Stimulated activated CD8-positive, alpha-beta memory T cell treated with anti-CD3 and anti-CD28 coated beads, Interleukin-15, amount 100 ng/mL, for 24 hours (primary cell): ENCODE measurements at places on chromosomes 1 and 21.

DNA sequence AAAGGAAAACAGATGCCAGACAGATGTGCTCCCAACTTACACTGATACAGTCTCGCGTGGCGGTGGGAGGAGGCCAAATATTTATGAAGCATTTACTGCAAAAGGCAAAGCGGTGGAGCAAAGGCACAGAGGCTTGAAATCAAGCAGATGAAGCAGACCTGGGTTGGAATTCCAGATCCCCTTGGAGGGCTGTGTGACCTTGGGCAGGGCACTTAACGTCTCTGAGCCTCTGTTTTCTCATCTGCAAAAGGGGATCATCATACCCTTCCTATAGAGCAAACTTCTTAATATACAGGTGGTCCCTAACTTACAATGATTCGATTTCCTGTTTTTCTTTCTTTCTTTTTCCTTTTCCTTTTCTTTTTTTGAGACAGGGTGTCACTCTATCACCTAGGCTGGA lies 54.1 kb downstream of the IGSF21 start:
- DNase-seq: no peak

DNA sequence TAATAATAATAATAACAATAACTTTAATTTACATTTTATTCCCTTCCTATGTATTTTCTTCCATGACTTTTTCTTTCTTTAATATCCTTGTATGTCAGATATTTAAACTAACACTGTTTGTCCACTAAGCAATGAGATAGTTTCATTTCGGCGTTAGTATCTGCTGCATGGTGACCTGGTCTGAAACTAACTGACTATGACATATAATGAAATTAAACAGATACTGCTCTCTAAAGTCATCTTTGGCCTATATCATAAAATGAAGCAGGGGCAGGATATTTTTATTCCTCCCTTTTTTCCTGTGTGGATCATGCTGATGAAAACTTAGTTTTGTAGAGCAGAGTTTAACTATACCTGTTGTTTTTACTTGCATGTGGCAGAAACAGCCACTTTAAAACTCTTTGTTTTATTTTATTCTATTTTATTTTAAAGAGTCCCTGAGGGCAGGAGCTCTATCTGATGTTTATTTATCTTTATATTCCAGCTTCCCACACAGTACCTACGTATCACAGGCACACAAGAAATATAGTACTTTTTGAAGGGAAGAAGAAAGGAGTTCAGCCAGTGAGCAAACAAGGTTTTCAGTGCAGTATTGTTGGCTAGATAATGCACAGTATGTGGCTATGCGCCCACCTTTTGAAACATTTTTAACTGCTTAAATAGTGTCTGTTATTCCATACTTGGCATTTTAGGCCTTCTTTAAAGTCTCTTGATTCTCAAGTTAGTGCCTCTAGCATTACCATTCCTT lies 165.6 kb downstream of the PHTF1 start:
- no peak for DNase-seq

- DNase-seq: no peak
These were observed 76.7 kb upstream of the ZNF326 start for GRCh38 chr1:89918127-89918793.

DNA sequence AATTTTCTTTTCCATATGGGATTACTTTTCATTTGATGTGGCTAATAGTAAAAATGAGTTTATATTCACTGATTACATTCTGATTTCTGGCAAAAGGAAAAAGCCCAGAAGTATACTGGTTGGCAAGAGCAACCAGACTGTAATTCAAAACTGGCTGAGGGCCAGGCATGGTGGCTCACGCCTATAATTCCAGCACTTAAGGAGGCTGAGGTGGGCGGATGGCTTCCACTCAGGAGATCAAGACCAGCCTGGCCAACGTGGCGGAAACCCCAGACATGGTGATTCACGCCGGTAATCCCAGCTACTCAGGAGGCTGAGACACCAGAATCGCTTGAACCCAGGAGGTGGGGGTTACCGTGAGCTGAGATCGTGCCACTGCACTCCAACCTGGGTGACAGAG lies 14.5 kb downstream of the SYT11 start:
- DNase-seq: no peak

DNA sequence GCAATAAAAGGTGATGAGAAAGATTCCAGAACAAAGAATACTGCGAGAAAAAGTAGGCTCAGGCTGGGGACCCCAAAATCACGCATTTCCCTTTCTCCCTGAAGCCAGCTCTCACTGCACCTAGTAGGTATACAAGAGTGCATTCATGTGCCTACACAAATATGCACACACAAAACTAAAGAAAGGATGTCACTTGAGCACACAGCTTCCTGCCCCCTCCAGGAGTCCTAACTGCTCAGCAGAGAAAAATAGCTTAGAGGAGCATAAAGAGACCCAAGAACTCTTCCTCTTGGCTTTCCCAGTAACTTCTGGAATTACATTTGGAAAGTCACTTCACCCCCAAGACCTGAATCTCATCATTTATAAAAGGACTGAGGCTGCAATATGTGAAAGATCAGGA lies 38.0 kb downstream of the JAK1 start:
- no peak for DNase-seq

GRCh38 chr1:8169364-8170058 lies 143.4 kb upstream of the ERRFI1 start:
- no peak for DNase-seq

GRCh38 chr1:107142140-107142542 lies 1.3 kb downstream of the NTNG1 start:
- no peak for DNase-seq

DNA sequence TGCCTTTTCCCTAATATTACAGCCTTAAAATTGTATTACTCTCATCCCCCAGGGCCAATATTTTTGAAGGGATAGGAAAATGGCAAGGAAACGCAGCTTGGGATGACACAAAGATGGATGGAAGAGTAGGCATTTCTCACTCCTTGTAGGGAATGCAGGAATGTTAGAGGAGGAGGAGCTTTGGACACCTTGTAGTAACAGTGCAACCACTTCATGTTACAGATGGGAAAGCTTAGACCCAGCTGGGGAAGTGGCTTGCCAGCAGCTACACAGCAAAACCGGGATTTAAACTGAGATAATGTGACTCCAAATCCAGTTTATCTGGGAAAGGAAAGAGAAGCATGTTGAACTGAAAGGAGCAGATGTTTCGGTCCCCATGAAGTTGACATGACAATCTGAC lies 473.7 kb upstream of the DAB1 start:
- DNase-seq: no peak

DNA sequence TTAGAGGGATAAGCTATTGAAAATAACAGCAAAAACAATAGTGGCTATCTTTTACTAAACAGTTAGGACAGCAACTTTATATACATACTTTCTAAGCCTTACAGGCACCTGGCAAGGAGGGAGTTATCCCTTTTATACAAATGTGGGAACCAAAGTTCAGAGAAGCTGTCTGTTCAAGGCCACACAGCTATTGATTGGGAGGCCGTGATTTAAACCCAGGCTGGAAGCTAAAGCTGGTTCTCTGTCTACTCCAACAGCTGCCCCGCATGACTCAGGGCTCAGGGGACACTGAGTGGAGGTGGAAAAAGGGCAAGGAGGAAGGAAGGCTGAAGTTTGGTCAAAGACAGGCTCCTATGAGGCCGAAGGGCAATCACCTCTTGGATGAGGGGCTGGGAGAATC lies 26.7 kb downstream of the KCNA2 start:
- no peak for DNase-seq

GRCh38 chr1:233443040-233443760 lies 115.7 kb downstream of the MAP3K21 start:
- DNase-seq: no peak

DNA sequence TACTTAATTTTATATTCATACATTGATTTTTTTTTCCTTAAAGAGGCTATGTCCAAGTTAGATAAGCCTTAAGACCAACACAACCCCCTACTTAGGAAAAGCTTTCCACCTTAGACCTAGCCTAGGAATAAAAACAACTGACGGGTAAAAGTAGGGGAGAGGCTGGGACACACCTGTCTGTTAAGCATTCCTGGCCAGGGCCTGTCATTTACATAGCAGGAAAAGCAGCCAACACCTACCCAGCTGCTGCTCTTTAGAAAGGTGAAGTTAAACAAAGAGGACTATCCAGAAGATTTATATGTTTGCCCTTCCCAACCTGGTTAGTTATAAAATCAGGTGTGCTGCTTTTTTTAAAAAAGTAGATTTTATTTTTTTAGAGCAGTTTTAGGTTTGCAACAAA lies 29.1 kb upstream of the SAMD13 start:
- no peak for DNase-seq

DNA sequence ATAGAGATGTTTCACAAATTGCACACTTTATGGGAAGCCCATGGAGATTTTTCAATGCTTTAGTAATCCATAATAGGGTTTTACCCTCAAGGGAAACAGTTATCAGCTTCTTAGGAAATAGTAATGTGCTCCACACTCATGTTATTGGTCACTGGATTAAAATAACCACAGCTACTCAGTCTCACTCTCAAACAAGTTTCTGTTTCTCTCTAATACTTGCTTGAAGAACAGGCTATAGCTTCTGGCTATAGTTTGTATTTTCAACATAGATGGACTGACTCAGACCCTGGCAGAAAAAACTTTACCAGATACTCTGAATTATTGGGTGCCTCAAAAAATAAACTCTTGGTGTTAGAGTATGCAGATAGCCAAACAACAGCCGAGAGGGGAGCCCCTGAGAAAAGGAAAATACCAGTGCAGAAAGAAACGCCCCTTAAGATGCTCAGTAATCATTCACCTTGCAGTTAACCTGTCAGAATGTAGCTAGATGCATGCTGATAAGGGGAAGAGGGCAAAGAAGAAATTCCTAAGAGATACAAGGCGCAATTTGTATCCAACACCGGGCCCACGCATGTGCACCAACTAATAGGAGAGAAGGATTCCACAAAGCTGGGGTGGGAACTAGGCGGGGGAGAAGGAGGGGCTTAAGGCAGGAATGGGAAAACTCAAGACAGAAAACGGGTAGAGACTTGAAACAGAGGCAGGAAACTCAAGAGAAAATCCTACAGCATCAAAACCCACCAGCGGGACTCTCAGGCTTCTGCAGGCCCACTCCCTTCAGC lies 30.4 kb upstream of the PDE4B start:
- DNase-seq: no peak

DNA sequence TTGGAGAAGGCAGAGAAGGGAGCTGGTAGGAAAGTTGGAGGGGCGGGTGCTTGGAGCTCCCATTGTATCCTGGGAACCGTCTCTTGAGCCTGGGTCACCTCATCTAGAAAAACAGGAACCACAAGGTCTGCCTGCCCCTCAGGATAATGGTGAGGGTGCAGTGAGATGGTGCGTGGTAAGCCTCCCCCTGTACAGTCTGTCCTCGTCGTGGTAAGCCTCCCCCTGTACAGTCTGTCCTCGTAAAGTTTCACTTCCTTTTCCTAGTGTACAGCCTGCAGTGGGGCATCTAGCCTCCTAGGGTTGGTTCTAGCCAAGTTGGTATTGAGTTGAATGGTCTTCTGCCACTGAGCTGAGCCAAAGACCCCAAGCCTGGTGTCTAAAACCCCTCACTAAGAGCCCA lies 66.5 kb upstream of the IGSF21 start:
- DNase-seq: no peak

GRCh38 chr1:205339717-205340116 lies 17.0 kb downstream of the KLHDC8A start:
- DNase-seq: no peak

DNA sequence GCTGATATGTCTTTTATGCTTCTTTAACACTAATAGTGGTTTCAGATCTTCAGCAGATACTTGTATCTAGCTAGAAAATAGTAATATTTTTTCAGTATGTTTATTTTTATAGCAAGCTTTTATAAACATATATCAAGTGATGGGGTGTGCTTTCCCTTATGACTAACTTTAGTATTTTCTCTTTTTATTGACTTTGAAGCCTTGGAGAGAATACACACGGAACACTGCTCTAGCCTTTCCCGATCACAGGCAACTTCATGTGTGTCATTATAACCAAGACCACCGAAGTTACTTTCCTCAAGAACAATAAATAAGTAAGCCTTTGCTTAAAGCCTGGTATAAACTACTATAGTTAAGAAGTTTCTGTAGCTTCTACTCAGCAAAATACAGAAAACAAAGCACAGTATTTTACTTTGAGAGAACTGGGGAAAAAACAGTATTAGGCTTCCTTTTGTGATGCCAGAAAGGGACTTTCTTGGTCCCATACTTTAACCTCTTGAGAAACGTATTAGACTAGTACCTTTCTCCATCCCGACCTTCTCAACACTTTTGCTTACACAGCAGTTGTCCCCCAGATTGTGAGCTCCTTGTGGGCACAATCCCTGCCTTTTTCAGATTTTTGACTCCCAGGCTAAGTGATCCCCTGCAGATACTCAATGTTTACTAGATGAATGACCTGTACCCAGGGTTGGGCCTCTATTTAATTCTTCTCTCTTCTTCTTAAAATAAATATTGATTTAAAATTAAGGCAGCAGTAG lies 3.3 kb downstream of the ADSS2 start:
- no peak for DNase-seq

GRCh38 chr1:156428746-156429288 lies 59.8 kb downstream of the RHBG start:
- DNase-seq: no peak

DNA sequence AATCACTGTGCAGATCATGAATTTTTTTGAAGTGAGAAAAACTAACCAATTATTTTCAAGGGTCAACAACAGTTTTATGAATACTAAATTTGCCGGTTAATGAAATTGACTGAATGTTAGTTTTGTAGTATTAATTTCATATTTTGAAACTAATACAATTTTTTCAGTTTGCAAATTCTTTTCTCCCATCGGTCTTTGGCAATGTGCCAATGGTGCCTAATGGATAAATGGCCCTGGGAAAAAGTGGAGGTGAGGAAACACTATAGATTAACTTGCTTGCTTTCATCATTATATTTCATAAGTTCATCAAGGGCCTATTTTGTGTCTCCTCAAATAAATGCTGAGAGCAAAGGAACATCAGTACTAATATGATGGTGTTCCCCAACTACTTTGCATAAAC lies 4.1 kb downstream of the C1orf141 start:
- no peak for DNase-seq

- DNase-seq: no peak
These were observed 50.4 kb downstream of the KIF21B start for GRCh38 chr1:200972985-200973742.

GRCh38 chr1:25694167-25695007 lies 77.8 kb downstream of the MAN1C1 start:
- no peak for DNase-seq

DNA sequence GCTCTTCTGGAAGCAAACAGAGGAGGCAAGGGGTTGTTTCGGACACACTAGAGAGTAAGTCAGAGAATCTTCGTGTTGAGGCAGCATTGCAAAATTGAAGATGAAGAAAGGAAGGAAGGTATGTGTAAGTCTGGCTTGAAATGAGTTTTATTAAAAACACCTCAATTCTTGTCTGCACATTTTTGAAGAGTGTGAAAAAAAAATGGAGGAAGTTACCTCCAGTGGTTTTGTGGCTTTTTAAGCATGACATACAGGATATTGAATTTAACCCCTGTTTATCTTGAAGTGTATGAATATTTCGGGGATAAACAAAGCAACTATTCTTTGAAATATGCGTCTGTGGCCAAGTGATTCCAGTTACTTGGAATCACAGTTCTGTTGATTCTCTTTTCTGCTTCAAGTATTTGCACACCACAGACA lies 203.2 kb upstream of the SGIP1 start:
- no peak for DNase-seq
